ENCODE measurements at places on chromosomes 1 and 21.

DNA sequence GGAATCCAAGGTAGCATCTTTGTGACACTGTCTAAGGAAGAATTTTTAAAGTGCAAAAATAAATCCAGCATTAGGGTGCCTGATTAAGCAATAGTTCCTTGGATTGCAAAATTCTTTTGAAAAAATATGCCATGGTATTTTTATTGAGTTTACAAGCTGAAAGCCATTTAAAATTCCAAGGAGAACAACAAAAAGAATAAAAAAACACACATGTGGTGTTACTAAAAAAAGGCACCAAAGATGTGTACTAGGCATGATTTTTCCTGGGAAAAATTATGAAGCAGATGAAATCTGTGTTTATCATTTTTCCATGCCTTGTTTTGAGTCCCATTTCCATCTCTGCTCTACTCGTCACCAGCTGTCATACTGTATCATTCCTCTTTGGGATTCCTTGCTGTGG, 157.0 kb upstream of the ZNHIT6 start:
- peak; percentile 33 for DNase-seq

DNA sequence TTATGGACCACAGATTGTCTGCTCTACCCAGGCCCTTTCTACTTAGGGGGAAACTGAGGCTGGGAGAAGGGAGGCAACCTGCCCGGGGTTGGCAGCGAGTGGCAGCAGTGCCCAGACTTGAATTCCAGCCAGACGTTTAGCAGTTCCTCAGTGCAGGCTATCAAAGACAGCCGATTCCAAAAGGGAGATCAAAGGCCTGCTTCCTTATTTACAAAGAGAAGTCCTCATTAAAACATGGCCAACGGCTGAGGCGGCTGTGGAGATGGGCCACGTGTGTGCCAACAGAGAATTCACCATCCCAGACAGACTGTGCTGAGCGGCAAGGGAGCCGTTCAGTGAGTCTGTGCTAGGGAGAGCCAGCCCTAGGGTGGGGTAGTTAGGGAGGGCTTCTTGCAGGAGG, 27.7 kb downstream of the C1QB start:
- DNase-seq, result no peak

GRCh38 chr1:33548721-33549120, 76.3 kb downstream of the ZSCAN20 start:
- DNase-seq, result no peak

DNA sequence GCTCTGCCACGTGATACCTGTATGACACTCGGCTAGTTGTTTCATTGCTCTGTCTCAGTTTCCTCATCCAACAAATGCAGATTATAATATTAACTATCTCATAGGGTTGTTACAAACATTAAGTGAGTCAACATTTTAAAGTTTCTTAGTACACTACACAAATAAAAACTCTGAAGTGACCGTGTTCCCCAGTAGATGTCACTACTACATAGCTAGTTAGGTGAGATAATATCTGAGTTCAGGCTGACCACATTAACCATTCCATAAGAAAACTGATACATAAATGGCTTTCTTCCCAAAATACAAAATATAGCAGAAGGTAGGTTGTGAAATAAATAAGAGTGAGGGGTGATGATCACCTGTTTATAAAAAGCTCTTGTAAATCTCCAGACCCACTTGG, 214.1 kb downstream of the NUF2 start:
- peak; percentile 56 for DNase-seq

- no peak for DNase-seq
These were observed 10.1 kb downstream of the RBP7 start for GRCh38 chr1:10007169-10007568.

DNA sequence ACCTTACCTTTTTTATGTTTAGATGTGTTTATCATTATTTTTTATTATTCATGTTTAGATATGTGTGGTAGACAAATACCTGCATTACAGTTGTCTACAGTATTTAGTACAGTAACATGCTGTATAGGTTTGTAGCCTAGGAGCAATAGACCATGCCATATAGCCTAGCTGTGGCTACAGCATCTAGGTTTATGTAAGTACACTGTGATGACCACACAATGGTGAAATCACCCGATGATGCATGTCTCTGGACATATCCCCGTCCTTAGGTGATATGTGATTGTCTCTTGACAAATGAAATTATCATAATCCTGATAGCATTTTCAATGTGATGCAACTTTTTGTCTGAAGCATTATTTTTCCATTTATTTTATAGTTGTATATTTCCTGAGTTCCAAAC, 121.2 kb downstream of the DISP1 start:
- no peak for DNase-seq

DNA sequence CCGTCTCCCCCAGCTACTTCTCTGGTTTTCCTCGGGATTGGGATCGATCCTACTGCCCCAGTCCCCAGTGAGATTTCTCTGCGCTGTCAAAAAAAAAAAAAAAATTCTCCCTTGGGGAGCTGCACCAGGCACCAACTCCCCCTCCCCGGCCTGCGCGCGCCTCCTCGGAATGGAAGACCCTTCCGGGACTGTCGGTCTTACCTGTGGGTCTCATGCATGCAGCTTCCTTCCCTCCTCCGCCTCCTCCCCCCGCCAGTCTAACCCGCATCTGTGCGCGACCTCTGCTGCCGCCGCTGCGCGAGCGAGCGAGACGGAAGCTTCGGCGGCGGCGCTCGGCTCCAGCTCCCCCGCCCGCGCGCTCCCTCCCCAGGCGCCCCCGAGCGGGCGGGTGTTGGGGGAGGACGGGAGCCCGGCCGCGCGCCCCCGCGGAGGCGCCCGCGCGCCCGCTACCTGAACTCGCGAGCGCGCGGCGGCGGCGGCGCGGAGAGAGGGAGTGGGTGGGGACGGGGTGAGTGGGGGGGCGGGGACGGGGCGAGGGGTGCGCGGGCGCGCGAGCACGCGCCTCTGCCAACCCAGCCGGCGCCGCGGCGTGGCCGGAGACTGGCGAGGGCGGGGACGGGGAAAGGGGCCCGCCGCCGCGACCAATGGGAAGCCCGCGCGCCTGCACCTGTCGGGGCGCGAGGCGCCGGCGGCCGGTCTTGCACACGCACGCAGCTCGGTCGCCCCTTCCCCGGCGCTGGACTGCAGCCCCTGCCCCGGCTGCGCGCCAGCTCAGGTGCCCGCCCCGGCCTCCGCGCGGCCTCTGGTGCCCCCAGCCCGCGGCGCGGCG, at the start of gene SUSD4:
Gene SUSD4 (minus strand): TSS at position 321 of the 829 bp plus-strand sequence. CDS start 751 bp downstream, outside the sequence.
- no peak for DNase-seq

DNA sequence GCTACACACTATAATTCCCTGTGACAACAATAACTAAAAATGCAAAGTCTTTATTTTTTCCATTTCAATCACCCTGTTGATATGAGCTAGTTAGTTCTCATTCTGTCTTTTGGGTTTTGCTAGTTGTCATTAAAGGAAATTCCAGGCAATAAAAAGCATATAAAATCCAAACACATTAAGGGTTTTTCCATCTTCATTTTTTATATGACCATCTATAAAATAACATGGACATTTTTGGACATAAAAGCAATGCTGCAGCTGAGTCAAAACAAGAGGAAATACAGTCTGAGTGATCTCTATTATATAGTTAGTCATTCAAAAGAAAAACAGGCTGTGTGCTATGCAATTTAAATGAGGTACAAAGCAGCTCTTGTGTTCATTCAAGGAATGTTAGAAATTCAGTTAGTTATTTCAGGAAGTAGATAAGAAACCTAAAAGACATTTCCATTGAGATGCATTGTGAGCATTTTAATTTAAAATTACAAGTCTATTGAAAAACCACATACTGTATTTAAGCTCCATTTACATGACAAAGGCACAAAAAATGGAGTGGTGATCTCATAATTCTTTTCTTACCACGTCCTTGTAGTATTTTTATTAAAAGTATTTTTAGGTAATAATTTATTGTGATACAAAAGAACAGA, 67.3 kb upstream of the BCL10 start:
- DNase-seq, result peak; percentile 50
